ENCODE measurements at places on chromosomes 1 and 21.

GRCh38 chr1:110482662-110483307 is 31.8 kb downstream of the PROK1 start:
- DNase-seq = no peak

- no peak for DNase-seq
Measured at GRCh38 chr1:198529414-198529813, 11.1 kb downstream of the ATP6V1G3 start.

DNA sequence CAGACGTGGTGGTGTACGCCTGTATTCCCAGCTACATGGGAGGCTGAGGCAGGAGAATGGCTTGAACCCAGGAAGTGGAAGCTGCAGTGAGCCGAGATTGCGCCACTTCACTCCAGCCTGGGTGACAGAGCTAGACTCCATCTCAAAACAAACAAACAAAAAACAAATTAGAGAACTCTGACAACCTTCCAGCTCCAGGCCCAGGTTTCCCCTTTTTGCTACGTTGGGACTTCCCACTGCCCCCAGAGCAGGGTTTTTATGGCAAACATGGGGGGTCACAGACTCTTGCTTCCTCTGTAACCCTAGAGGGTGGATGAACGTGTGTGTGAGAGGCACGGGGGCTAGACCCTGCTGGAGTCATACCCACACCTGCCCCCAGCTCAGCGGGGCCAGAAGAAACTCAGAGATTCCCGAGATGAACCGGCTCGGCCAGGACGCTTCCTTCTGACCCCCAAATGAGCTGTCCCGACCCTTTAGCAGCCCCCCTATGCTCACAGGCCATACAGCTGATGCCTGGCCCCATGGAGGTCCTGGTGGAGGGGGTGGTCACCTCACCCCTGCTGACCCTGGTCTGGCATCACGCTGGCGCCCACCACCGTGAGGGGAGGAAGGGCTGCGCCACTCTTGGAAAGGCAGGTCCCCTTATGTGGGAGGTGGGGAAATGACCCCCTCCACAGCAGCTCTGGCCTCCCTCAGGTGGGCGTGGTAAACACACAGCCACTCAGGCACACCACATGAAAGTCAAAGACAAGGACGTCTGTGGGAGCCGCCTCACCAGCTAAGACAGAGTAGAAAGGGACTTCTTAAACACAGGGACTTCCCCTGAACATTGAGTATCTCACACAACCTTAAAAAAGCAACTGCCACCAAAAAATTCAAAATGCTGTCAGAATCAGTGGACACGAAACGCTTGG is 7.1 kb downstream of the GPR157 start:
- DNase-seq = no peak

DNA sequence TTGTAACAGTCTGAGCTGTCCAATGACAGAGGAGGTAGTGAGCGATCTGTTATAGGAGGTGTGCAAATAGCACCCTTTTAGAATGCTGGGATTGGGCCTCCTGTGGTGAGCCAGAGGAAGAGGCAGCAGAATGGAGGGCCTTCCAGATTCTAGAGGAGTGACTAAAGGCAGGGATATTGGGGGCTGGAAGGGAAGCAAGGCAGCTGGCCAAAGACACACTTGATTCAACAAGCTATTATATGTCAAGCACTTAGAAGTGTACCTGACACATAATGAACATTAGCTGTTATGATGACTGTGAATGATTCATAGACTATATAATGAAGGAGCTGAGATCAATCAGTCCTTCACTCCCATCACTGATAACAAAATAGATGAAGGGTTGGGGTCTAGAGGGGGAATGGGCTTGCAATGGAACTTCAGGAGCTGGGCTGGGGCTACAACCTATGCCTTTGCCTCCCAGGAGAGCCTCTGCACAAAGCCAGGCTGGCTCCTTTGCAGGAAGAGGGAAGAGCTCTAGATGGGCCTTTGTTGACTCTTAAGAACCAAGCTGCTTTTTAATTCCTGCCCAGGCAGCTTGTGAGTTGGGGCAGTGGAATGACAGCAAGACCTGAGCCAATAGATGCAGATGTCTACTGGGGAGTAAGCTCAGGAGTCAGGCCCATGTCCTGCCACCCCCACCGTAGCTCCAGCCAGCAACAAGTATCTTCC is 2.3 kb upstream of the MKNK1 start:
- DNase-seq = no peak

DNA sequence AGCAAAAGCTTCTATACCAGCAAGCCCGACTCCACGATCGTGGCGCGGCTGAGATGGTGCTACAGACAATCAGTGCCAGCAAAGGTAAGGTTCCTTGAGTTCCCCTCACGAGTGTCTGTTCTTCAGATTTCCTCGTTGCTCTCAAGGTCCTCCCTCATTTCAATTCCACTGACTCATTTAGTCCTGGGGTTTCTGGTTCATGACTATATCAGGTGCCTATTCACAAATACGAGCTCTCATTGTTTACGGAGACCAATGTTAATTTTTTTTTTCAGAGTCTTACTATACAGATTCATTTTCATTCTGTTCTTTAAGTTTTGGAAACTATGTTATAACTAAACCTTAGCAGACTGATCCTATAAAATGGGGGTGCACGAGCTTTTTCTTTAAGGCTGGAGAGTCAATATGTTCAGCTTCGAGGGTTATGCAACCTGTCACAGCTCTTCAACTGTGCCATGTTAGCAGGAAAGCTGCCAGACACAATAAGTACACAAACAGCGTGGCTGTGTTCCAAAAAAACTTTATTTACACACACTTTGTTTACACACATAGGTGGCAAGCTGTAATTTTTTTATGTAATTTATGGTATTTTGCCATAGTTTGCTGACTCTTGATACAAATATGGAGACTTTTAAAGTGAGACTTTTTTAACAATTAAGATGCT is 134.3 kb downstream of the ZP4 start:
- no peak for DNase-seq

DNA sequence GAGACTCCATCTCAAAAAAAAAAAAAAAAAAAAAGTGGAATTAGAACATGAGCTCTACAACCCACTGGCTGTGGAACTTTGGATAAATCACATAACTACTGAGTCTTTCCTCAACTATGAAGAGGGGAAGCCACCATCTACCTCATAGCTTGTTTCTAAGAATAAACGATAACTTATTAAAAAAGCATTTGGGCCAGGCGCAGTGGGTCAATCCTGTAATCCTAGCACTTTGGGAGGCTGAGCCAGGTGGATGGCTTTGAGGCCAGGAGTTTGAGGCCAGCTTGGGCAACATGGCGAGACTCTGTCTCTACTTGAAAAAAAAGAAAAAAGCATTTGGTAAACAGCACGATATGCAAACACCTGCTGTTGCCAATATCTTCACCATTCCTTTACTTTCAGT is 31.8 kb upstream of the MEF2D start:
- DNase-seq = no peak

GRCh38 chr1:206005778-206006180 is 2.6 kb upstream of the RAB7B start:
- DNase-seq = no peak

DNA sequence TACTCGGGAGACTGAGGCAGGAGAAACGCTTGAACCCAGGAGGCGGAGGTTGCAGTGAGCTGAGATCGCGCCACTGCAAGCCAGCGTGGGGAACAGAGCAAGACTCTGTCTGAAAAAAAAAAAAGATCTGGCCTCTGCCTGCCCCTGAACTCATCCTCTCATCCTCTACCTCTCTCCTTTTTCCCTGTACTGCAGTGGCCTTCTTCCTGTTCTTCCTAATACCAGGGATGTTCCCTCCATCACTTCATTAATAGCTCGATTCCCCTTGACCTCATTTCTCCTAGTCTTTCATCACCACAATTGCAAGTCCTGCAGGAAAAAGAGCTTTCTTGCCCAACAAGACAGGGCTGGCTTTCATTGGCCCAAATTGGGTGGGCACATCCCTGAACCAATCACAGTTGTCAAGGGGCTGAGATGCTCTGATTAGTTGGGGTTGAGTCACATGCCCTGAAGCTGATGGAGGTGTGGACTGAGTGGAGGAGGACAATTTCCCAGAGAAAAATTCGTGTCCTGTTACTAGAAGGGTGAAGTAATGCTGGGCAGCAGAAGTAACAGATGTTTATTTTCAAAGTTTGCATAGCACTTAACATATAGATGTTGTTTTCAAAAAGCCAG is 86.8 kb upstream of the PUM1 start:
- no peak for DNase-seq

DNA sequence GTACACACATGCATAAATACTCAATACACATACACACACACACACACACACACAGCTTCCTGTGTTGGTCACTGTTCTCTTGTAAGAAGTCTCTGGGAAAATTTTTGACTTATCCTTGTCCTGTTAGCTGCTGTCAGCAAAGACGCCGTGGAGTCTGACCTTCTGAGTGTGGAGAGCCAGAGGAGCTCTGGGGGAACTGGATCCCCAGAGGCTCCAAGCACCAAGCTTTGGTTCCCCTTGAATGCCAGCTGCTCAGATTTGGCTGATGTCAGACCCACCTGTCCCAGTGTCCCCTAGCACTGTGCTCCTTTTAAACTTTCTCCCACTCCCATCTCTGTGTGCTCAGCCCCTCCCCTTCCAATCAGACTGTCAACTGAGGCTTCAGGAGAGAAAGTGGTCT is 319.1 kb downstream of the CAMTA1 start:
- no peak for DNase-seq

GRCh38 chr1:54365847-54366246 is 40.3 kb downstream of the SSBP3 start:
- DNase-seq = no peak

DNA sequence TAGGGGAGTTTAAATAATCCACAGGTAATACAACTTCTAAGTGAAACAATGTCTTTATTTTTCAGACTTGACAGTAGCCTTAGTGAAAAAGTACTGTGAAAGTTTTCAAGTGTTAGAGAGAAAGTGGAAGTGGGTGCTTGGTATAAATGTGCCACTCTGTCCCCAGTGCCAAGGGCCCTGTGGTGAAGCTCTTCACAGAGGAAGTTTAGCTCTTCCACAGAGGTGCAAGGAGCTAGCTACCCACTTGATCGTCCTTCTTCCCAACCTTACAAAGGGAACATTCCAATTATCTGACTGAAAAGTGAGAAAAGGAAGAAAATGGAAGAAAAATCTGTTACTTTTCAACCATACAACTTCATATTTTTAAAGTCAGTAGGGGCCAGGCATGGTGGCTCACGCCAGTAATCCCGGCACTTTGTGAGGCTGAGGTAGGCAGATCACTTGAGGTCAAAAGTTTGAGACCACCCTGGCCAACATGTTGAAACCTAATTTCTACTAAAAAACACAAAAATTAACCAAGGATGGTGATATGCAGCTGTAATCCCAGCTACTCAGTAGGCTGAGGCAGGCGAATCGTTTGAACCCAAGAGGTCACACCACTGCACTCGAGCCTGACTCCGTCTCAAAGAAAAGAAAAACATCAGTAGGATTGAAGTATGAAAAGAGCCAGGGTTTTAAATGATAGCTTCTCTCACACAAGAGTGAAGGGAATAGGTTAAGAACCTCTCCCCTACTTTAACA is 41.0 kb upstream of the PTPRC start:
- no peak for DNase-seq

DNA sequence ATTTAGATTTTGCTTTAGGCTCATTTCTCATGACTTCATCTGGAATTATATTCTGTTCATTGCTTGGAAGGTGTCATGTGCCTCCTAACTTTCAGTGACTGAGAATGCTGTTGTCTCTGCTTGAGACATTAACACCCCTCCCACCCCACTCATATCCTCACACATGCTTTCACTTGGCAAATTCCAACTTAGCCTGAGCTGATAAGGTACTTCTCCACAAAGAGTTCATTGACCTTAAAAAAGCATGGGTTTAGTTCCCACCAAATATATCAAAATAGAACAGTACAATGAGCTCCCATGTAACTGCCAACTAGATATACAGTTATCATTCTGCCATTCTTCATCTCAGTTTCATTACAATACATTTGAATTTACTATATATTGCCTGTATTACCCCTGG is 576.5 kb upstream of the ADGRL2 start:
- no peak for DNase-seq

GRCh38 chr1:168303716-168304540 is 23.3 kb downstream of the TBX19 start:
- DNase-seq = no peak

DNA sequence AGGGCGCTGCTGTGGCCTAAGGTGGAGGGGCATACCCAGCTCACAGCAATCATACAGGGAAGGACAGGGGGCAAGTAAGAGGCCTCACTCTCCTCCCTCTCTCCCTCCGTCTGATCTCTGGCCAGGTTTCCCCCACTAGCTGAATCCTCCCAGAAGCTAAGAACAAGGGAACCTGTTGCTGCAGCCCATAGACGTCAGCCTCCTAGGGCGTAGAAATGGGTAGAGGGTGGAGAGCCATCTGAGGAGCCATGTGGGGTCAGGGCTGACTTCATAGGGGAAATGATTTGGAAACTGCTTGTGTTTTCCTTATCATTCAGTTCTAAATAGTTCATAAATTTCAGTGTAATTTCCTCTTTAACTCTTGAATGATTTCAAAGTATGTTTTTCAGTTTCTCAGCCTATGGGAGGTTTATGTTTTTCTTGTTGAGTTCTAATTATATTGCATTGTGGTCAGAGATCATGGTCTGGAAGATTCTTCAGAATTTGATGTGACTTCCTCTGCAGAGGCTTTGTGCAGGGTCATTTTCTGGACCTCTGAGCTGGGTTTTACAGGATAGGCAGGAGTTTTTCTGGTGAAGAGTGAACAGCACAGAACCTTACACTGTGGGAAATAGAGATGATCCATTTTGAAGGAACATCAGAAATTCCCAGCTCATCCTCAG is 2.3 kb upstream of the MOB3C start:
- DNase-seq = no peak

DNA sequence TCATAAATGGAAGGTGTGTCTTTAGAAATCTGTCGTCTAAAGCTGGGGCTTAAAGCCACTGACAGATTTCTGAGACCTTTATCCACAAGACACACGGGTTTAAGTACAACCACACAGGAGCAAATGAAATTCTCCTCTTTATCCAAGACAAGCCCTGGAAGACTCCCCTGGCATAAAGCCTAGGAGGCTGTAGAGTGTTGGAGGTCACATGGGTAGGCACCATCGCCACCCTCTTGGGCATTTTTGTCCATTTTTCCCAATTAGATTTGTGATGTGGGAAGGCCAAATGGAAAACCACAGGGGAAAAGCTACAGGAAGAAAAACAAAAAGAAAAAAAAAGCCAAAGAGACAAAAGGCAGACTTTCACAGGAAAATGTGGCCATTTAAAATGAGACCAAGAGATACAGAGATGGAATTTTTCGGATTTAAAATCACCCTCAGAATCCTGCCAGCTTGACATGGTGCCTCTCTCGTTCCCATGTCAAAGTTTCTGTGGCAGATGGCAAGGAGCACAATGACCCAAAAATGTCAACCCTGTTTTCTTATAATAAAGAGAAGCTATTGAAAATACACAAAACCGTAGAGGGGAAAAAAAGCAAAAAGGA is 91.9 kb downstream of the PLD5 start:
- no peak for DNase-seq

- no peak for DNase-seq
Measured at GRCh38 chr1:12499539-12500240, 118.3 kb downstream of the DHRS3 start.

GRCh38 chr1:67559222-67559700 is 125.7 kb upstream of the GADD45A start:
- DNase-seq = no peak
